ENCODE measurements at places on chromosomes 6 and 20. TPM values are rescaled to one million over a fixed set of nuclear protein-coding genes. Genes with fewer than 3 reads are reported as not detected.

GRCh38 chr6:34731393-34732060 lies 25.8 kb upstream of the SNRPC start:
- no peak overlapping the region for H3K4me3 ChIP-seq
- no peaks in the 10 kb centered on the region for H3K36me3 ChIP-seq
- H3K27ac ChIP-seq = no peak overlapping the region
- DNase-seq = no peak

Gene PCMT1
- total RNA-seq = 61.2 TPM

GRCh38 chr6:157075549-157076450 lies 247.5 kb downstream of the TMEM242 start:
- H3K27ac ChIP-seq = peak overlapping the region; percentile 25
- peaks cover 16% of the 10 kb centered on the region for H3K36me3 ChIP-seq
- peaks cover 41% of the 10 kb centered on the region for H3K4me1 ChIP-seq
- no peak overlapping the region for H3K4me3 ChIP-seq

Gene ZC2HC1B
- total RNA-seq = not detected

GRCh38 chr20:3521852-3522740 lies 51.3 kb downstream of the ATRN start:
- H3K36me3 ChIP-seq = peaks cover 34% of the 10 kb centered on the region
- no peak overlapping the region for H3K4me3 ChIP-seq
- H3K27me3 ChIP-seq = no peaks in the 10 kb centered on the region
- no peaks in the 10 kb centered on the region for H3K4me1 ChIP-seq
- no peak overlapping the region for H3K27ac ChIP-seq

Gene PMEPA1
- 8.8 TPM for total RNA-seq
